DMS153 (cell line): ENCODE measurements at places on chromosomes 1 and 21.

DNA sequence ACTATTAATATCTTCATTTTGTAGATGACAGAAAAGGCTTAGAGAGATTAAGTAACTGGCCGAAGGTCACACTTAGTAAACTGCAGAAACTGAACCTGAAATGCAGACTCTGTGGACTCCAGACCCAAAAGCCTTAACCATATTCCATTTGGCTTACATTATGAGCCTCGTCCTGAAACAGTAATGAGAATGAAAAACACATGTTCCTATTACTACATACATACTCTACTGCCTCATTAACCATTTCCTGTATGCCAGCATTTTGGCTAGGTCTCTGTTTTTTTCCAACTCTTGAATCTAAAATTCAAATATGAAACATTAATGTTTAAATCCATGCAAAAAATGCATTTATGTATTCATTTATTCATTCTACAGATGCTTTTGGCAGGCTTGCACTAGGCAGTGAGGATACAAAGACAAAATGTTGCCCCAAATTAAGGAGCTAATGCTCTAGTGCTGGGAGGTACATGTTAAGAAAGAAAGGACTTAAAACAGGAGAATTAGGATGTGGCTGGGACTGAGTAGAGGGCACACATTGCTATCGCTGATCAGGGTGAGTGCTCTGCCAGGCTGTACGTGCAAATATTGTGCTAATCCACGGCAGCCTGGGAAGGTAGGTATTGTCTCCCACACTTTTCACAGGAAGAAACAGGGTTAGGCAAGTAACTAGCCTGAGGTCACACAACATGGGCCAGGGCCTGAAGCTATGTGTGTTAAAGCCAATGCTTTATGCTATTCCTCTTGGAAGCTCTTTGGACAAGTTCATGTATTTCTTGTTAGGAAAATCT lies 14.0 kb downstream of the DEGS1 start:
- DNase-seq = no peak

- DNase-seq = no peak
Observed at GRCh38 chr1:23403038-23403336, 21.6 kb downstream of the TCEA3 start.

DNA sequence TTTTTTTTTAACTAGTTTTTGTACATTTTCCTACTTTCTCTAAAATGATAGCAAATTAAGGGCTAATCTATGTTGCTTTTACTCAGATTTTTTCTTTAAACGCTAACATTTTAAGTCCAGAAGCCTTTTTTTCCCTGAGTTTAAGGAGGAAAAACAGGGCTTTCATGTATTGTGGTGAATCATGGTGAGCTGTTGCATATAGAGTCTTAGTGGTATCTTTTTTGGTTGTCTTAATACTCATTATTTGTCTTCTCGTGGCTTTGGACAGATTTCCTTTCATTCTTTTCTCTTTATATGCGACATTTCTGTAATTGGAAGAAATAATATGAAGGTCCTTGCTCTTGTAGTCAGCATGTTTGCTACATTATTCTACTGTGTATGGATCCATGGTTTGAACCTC lies 1015.6 kb downstream of the PLA2G4A start:
- no peak for DNase-seq

GRCh38 chr1:172517545-172517944 lies 15.4 kb upstream of the SUCO start:
- no peak for DNase-seq

DNA sequence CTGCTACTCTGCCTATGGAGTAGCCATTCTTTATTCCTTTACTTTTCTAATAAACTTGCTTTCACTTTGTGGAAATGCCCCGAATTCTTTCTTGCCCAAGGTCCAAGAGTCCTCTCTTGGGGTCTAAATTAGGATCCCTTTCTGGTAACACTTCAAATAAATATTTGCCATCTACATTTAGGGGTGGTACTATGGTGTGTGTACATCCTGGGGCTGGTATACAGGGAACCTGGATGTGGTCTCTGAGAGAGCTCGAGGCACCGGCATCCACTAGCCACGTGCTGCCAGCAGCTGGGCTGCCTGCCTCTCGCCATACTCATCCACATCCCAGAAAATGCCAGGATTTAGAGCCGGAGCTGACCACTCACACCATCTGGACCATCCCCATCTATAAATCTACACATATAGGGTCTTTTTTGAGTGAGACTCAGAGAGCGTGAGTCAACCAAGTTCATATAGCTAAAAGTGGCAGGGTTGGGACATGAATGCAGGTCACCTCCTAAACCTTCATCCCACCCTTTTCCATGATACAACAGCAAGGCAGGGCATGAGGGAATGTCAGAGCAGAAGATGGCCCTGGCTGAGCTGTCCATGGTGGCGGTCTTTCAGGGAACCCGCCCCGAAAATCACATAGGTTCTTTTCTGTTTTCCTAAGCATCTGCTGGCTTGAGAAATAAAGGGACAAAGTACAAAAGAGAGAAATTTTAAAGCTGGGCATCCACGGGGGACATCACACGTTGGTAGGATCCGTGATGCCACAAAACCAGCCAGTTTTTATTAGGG lies 76.6 kb upstream of the F3 start:
- DNase-seq = no peak

DNA sequence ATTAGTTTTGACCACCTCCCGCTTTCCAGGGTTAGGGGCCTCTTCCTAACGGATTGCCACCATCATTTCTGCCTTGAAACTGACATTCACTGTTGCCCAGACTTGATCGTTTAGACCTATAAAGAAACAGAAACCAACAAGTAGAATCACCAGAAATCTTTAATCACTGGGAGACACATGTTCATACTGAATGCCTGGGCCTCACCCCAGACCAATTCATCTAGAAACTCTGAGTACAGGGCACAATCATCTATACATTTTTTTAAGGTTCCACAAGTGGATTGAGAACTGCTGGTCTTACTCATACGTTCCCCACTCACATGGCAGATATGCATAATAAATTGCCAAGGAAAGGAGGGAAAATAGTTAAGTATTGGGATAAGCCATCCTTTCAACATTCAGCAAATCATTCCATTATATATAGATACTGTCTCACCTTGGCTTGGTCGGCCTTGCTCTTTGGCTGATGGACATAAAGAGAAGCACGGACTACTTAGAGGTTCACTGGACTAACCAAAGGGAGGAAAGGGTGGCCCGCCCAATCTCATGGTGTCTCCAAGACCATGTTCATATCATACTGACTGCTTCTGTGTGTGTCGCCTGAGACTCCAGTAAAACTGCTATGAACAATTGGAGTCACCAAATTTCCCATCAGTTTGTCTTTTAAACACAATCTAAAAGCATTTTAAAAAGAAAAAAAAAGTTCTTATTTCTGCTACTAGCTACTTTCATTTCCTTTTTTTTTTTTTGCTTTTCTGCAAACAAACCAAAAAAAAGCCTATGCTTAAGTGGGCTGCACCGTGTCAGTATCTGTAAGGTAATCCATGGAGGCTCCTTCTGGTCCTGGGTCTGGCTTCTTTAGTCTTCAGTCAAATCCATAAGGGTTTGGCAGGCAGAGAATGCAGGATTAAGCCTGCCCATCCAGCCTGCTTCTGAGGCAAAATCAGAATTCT lies 9.4 kb upstream of the TARBP1 start:
- no peak for DNase-seq

DNA sequence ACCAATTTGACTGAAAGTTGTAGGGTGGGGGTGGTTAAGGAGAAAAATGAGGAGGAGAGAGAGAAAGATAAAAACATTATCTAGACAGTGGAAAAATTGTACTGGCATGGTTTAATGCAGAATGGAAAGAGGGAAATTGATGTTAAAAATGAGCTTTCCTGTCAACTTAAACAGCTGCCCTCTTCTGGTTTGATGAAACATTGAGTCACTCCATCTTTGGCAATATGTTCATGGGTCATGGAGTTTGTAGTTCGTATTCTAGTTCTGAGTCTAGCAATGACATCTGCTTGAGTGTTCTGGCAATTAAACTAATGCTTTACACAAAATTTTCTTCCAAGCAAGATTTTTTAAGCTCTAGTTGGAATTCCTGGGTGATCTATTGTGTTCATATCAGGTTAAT lies 9.6 kb downstream of the ZNF648 start:
- no peak for DNase-seq

DNA sequence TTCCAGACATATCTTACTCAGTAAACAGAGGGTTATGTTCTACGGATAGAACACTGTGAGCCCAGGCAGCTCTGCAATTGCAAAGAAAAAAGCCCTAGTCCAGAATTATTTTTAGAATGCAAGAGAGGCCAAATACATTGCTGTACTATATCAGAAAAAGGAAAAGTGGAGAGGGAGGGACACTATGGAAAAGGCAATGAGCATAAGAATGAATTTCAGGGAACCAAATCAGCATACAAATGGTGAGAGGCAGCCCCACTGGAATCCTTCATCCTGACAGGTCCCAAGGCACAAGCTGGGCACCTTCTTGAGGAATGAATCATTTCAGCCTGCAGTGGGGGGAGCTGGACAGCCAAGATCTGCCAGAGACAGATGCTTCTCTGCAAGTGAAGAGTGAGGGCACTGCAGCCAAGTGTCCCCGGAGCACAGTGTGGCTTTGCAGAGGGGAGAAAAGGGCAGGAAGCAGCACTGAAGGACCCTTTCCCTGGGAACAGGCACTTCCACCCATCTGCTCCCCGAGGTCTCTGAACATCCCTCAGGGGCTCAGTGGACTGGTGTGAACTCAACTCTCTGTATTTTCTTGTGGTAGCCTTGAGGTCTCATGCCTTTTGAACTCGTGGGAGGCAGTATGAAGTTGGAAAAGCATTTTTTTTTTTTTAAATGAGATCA lies 115.6 kb downstream of the XCL2 start:
- DNase-seq = no peak

GRCh38 chr1:89810302-89810701 lies 10.5 kb upstream of the LRRC8D start:
- DNase-seq = no peak

DNA sequence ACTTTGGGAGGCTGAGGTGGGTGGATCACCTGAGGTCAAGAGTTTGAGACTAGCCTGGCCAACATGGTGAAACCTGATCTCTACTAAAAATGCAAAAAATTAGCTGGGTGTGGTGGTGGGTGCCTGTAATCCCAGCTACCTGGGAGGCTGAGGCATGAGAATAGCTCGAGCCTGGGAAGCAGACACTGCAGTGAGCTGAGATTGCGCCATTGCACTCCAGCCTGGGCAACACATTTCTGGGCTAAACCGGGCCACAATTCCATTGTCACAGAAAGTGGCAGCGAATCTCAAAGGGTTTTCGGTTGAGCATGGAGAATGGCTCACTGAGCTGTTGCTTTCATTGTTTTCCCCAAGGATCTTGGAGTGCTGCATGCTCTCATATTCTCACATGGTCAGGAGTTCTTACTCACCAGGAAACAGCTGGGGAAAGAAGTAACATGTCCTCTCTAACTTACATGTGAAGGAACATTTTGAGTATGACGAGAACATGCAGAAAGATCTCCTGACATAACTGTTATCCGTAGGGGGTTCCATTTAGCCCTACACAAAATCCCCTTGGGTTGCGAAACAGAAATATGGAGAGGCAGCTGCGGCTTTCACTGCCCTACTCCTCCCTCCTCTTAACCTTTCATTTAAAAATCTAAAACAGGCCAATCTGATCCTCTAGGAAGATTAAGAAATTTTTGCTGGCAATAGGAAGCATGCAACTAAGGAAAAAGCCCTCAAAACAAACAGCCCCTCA lies 341.1 kb downstream of the PCP4 start:
- DNase-seq = no peak

DNA sequence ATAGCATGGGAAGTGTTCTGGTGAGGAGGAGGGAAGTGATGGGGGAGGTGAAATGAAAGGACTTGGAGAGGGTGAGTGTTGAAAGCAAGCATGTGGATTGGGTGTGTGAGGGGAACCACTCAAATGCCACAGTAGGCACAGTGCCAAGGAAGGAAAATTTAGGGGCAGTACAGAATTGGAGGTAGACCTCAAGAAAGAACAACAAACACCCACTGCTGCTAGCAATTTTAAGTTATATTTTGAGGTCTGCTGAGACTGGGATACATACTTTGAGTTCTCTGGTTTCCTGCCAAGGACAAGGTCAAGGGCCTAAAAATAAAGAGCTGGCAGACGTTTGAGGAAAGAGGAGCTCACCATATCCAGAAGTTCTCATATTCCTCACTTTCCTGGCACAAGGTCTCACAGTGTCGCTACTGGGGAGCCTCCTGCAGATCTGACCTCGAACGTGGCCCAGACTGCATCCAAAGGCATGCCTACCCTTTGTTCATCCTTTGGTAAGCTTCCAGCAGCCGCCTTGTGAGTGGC lies 104.0 kb downstream of the BRINP2 start:
- no peak for DNase-seq

GRCh38 chr21:33539616-33540015 lies 2.3 kb downstream of the GART start:
- no peak for DNase-seq

GRCh38 chr1:33299461-33300155 lies 21.3 kb downstream of the A3GALT2 start:
- DNase-seq = no peak

- no peak for DNase-seq
Observed at GRCh38 chr1:150928286-150928685, 2.1 kb downstream of the SETDB1 start.

- DNase-seq = no peak
Observed at GRCh38 chr1:219732814-219733491, 120.0 kb upstream of the ZC3H11B start.

DNA sequence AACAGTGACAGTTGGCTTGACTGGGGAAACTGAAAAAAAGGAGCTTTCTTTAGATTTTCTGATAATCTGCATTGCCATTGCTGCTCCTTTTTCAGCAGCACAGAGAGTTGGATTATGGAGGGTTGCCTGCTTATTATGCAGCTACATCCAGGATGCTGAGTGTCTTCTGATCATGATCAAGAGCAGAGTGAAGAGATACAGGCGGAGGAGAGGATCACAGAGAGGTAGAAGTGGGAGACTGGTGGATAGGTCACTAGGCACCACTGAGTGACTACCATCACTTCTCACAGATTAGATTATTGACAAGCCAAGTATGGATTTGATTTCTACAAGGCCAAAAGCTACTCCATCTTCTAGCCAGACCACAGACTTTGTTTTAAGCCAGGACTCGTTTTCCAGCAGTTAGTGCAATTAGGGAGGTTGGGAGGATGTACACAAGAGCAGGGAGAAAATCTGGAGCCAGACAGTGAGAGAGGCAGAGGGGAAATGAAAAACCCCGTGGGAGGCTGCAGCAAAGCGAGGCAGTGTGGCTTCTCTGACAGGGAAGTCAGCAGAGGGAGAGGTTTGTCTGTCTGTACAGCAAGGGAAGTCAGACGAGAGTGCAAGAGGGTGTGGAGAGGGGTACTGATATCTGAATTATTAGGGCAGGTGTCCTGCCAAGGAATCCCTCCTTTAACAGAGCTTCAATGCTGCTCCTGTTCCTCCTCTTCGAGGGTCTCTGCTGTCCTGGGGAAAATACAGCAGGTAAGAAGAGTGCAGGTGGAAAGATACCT lies at the start of gene CD1E:
CD1E (plus strand) TSS at position 592 of the 773 bp plus-strand sequence; CDS start at position 687, 95 bp downstream.
- DNase-seq = no peak
